ENCODE measurements at places on chromosomes 1 and 21.
A peak's percentile ranks its signal among the peaks of the same experiment; 100 is the strongest.

DNA sequence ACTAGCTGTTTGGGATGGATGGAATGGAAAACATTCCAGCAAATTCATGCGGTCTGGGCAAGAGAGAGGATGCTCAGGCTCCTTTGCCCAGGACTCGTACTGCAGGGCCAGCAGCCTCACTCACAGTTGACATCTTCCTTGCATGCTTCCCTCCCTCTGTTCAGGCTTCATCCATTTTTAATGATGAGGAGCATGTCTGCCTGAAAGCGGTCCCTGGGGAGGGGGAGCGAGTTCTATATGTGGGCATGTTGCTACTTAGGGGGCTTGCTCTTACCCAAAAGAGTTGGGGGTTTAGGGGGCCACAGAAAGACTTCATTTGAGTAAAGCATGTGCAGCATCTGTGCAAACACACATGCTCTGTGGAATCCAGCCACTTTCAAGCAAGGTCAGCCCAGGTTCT lies 98.2 kb downstream of the HMGB4 start:
- no peak for DNase-seq

- no peak for DNase-seq
Measured at GRCh38 chr1:93595743-93596142, 85.9 kb downstream of the BCAR3 start.

DNA sequence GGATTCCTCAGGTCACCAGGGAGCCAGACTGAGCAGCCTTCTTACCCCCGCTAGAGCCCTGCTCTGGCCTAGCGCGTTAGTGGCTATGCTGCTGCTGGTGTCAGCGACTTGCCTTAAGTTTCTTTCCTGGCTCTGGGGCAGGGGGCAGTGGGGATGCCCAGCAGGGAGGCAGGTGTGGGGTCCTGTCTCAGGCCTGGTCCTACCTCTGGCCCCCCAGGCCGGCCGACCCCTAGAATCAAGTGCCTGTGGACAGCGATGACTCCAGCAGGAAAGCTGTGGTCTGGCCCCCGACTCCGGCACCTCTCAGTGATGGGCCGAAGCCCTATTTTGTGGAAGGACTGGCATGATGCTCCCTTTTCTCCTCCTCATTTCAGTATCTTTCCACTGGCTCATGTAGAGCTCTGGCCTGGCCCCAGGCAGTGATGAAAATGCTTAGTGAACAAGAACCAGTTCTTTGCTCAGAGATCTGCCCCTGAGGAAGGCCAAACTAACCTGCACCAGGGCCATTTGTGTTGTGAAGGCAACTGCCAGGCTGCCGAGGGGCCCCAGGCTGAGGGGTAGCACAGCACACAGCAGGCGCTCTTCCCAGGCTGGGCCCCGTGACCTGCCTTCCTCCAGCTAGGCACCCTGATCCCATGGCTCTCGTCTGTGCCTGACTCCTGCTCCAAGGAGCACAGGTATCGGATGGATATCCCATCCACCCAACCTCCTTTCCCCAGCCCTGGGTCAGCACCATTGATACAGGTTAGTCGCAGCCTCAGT lies 23.7 kb downstream of the MRPL37 start:
- DNase-seq, result no peak

DNA sequence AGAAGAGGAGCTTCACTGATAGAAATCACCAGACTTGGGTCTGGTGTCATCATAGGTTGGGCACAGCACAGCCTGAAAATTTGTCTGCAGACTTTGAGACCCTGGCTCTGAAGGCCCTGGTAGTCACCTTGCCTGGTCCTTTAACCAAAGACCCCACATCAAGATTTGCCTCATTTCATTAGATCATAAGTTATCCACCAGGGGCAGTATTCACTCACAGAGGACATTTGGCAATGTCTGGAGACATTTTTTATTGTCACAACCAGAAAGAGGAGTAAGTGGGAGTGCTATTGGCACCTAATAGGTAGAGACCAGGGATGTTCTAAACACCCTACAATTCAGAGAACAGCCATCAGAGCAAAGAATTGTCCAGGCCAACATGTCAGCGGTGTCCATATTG lies 22.1 kb upstream of the PAX7 start:
- DNase-seq, result peak; percentile 52

GRCh38 chr21:43308101-43308814 lies 118.7 kb downstream of the SIK1 start:
- DNase-seq, result no peak

- no peak for DNase-seq
Measured at GRCh38 chr1:207355060-207355459, 33.6 kb downstream of the CD55 start.

GRCh38 chr1:177355575-177355974 lies 184.8 kb downstream of the BRINP2 start:
- DNase-seq, result peak; percentile 71

- DNase-seq, result peak; percentile 90
Measured at GRCh38 chr1:27350663-27351540, 9.1 kb downstream of the SYTL1 start.

GRCh38 chr1:4418021-4418420 lies 236.4 kb upstream of the AJAP1 start:
- DNase-seq, result no peak

GRCh38 chr1:167829868-167830267 lies 84.1 kb downstream of the ADCY10 start:
- DNase-seq, result no peak

DNA sequence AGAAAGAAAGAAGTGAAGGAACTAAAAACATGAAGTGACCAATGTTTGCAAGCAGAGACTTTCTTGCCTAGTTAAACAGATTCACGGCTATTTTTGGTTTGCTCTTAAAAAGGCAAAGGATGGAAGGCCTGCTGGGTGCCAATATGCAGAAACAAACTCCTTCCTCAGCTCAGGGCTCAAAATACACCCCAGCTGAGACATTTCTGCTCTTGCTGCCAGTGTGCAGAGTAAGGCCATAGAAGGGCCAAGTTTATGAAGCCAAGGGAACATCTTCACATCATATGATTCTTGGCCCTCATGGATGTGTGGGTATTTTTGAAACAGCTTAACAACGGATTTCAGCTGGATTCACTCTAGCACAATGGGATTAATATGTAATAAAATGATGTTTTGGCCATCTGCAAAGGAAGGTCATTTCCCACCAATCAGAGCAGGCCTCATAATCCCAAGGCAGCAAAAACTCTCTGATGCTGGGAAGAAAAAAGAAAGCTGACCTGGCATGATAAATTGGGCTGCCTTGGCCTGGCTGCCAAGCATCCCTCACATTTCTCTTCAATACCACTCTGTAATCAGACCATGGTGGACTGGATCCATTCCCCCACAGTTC lies 70.7 kb downstream of the CAPZB start:
- DNase-seq, result peak; percentile 56

DNA sequence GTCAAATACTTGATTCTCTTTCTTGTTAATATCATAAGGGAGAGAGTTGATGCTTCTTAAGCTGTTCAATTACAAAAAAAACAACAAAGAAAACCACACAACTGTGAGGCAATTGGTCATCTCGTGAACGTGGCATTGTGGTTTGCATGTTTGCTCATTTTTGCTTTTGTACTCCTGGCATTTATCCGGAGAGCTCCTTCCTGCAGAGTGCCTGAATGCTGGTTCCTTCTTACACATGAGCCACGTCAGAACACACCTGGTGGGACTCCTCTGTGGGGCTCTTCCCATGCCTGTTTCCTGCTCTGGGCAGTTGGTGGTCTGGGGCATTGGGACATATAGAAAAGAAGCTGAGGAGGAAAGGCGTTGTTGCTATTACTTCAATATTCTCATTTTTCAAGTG lies 25.7 kb downstream of the KCNK1 start:
- no peak for DNase-seq

- DNase-seq, result no peak
Measured at GRCh38 chr1:12472798-12473551, 145.0 kb downstream of the DHRS3 start.

- peak; percentile 84 for DNase-seq
Measured at GRCh38 chr1:60697204-60697994, 385.0 kb upstream of the NFIA start.

- DNase-seq, result no peak
Measured at GRCh38 chr1:68338081-68338480, 105.8 kb upstream of the WLS start.

DNA sequence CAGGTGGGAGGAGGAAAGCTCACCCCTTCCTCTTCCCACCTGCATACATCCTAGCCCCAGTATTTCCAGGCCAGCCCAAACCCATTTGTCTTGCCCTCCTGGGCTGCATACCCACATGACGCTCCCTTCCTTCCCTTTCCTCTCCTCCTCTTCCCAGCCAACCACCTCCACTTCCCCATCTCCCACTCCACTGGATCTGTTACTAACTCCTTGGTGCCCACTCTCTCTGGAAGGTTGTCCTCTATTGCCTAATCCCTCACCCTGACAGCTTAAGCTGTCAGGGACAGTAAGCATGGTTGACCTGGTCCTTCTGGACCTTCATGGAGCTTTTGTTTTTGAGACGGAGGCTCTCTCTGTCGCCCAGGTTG lies 23.0 kb upstream of the SYNC start:
- no peak for DNase-seq

- peak; percentile 32 for DNase-seq
Measured at GRCh38 chr1:161200992-161201835, 953 bp upstream of the NDUFS2 start.

DNA sequence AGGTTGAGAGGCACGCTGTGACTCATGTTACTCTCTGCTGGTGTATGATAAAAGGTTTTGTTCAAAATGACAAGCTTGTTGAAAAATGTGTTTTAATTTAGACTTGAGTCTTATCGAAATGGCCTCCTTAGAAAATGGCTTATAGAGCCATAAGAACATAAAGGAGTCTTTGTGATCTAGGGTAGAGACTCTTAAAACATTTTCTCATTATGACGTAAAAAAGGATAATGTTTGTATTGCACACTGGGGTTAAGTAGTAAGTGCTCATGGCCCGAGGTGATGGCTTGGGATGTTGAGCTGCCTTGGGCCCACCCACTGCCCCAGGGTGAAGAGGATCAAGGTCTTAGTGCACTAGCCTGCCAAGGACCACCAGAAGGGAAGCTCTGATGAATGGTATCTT lies 117.4 kb downstream of the DISC1 start:
- no peak for DNase-seq

- DNase-seq, result no peak
Measured at GRCh38 chr1:50476800-50477199, 53.6 kb upstream of the DMRTA2 start.

DNA sequence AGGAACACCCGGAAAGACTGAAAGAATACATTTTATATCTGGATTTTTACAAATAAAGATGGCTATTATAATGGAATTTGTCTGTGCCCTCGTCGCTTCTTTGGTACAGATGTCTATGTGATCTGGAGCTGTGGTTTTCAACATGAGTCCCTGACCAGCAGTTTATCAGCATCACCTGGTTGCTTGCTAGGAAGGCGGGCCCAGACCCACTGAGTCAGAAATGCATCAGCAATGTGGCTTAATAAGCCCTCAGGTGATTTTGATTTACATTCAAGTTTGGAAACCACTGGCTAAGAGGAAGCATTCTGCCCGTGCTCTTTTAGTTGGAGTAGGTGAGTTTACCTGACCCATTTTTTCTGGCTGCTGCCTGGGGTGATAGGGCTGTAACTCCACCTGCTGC lies 31.7 kb downstream of the ATP1A1 start:
- no peak for DNase-seq

DNA sequence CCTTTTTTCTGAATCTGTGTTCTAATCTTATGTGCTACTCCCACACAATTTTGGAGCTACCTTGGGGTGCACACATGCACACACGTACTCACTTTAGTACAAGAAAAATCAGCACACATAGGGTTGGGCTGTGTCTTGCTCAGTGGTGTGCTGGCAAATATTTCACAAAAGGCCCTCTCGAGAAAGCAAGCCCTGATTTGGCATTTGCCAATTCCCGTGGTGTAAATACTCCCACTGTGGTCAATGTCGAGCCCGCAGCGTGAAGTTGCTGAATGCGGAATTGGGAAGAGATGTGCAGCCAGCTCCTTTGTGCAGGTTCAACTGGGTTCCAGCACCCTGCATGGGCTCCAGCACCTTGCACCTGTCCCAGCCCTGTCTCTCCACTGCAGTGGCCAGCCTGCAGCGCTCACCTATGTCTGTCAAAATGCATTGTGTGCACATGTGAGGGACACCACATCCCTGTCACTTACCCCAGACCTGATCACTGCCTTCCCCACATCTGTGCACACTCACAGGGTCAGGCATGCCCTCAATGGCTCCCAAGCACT lies 78.4 kb upstream of the WNT4 start:
- no peak for DNase-seq

DNA sequence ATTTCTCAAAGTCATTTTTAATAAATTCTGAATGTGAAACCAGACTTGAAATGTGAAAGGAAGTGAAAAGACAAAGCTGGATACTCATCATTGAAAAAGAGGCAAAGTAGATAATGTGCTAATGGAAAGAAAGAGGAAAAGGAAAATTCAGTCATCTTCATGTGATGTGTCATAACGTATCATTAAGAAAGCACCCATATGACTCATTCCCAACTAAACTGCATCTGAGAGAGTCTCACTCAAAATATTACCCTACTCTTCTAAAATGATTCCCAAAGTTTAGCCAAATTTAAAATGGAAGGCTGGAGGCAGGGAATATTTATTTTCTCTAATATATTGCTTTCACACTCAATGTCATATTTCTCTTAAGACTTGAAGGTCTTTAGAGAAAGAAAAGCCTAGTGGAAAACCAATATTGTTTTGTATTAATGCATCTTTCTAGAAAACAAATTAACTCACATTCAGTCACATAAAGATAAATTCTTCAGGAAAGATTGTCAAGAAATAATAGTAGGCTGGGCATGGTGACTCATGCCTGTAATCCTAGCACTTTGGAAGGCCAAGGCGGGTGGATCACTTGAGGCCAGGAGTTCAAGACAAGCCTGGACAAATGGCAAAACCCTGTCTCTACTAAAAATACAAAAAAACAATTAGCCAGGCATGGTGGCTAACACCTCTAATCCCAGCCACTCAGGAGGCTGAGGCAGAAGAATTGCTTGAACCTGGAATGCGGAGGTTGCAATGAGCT lies 129.9 kb downstream of the SLC30A10 start:
- no peak for DNase-seq

DNA sequence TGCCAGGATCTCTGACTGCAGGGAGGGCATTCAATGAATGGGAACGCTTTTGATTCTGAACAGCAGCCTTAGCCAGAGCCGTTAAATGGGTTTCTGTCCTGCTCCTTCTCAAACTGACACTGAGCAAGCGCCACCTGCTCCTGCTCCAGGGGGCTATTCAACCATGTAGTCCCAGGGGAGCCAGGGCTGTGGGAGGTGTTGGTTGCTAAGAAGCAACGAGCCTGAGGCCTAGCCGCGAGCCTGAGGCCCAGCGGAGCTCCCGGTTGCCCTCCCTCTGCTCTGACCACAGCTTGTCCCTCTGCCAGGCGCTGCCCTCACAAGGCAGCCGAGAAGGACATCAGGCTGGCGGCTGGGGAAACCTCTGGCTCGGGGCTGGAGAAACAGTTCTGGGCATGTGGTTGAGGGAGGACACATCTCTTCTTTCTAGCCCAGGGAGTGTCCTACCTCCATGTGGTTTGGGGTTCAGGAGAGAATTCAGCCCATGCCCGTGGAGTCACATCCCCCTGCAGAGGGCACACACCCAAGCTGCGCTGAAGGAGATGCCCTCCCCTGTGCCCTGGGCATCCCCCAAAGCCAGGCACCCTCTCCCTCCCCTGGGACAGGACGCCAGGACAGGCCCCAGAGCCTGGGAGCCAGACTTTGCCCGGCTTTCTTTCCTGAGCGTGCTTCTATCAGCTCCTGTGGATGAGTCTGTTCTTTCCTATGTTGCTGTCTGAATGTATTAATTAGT lies 18.0 kb downstream of the PCP4 start:
- DNase-seq, result peak; percentile 95
